ENCODE measurements at places on chromosomes 13 and 19.

GRCh38 chr19:8393871-8394250, 3.7 kb downstream of the RAB11B start:
- no peak for DNase-seq

GRCh38 chr13:50387051-50387581, 371.9 kb downstream of the KCNRG start:
- DNase-seq, result peak; percentile 49

- DNase-seq, result no peak
These were observed 645 bp downstream of the UBL3 start for GRCh38 chr13:29849731-29850212.

- peak; percentile 57 for DNase-seq
These were observed 19.0 kb downstream of the MRPS12 start for GRCh38 chr19:38949580-38950367.

DNA sequence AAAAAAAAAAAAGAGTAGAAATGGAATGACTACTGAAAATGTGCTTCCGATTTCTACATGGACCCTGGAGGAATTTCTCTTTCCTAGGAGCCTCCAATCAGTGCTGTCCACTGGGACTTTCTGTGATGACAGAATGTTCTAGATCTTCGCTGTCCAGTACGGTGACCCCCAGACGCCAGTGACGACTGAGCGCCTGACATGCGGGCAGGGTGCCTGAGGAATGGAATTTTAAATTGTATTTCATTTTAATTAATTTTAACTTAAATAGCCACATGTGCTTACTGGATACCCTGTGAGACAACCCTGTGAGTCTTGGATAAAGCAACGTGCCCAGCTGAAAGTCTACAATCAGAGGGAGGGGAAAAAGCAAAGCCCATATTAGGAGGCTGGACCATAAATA, 4.1 kb upstream of the TLE6 start:
- DNase-seq, result no peak

DNA sequence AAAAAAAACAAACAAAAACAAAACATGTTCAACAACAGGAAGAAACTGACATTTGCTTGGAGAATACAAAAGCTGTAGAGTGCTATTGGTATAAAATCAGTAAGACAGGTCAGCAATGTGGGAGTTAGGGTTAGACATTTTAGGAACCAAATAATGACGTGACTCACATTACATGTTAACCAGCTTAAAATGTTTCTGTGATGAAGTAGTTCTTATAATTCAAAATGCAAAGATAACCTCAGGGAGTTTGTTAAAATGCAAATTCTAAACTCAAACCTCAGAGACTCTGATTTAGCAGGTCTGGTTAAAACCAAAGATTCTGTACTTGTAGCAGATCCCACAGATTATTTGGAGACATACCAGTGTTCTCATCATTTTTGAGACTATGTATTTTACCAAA, 549.4 kb upstream of the SLITRK1 start:
- no peak for DNase-seq

DNA sequence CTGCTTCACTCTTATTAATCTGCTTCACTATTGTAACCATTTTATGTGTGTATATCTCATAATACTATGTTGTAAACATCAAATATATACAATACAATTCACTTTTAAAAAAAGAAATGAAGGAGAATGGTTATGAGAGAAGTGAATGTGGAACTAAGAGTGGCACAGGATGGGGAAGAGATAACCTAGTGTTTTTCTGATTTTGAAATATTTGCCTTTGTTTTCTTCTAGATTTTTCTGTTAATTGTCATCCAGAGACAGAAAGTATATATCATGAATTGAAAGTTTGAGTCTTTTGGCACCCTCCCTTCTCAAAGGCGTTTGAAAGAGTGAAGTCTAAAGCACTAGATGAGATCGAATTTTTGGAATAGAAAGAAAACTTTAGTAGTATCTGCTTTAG, 2.8 kb downstream of the DNAJC3 start:
- DNase-seq, result no peak

- DNase-seq, result no peak
These were observed 43.9 kb upstream of the TSC22D1 start for GRCh38 chr13:44620057-44620456.

DNA sequence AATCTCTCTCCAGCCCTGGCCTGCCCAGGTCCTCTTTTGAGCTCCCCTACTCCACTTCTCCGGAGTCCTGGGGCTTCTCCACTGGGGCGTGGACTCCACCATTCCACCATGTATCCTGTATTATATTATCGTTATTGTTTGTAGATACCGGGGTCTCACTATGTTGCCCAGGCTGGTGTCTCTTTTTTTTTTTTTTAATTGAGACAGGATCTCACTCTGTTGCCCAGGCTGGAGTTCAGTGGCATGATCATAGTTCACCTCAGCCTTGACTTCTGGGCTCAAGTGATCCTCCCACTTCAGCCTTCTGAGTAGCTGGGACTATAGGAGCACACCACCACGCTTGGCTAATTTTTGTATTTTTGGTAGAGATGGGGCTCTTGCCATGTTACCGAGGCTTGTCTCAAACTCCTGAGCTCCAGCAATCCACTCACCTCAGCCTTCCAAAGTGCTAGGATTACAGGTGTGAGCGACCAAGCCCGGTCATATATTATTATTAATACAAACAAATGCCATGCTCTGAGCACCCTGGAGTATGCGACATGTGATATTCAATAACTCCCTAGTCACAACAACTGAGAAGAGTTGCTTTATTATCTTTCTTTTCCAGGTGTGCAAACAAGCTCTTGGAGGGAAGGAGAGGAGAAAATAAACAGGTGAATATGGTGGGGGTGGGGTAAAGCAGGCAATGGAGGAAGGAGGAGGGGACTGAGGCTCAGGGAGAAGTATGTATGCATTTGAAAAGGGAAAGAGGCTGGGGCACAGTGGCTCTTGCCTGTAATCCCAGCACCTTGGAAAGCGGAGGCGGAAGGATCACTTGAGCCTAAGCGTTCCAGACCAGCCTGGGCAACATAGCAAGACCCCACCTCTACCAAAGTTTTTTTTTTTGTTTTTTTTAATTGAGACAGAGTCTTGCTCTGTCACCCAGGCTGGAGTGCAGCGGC, 2.8 kb upstream of the CERS4 start:
- DNase-seq, result no peak

- no peak for DNase-seq
These were observed 1276.5 kb upstream of the MIR17HG start for GRCh38 chr13:90070837-90071525.

DNA sequence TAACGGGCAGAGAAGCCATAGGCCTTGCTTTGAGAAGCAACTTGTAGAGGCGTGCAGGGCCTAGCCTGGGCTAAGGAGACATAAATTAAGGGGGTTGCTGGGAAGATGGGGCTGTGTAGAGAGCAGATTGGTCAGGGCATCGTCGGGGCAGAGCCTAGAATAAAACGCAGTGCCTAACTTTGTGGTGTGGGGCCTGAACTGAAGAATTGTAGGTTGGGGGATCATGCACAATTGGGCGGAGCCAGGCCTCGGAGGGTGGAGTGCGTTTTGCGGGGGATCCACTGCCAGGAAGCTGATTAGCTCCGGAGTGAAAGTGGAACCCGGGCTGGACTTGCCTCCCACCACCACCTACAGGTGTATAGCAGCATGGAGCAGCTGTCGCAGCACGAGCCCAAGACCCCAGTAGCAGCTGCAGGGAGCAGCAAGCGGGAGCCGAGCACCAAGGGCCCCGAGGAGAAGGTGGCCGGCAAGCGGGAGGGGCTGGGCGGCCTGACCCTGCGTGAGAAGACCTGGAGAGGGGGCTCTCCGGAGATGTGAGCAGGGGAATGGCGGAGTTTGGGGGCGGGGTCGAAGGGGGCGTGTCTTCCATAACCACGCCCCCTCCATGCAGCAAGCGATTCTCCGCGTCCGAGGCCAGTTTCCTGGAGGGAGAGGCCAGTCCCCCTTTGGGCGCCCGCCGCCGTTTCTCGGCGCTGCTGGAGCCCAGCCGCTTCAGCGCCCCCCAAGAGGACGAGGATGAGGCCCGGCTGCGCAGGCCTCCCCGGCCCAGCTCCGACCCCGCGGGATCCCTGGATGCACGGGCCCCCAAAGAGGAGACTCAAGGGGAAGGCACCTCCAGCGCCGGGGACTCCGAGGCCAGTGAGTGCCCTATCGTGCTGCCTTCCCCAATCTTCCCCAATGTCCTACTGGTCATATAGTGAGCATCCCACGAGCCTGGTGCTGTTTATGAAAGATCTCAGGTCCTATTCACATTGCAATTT, 13.8 kb downstream of the DNASE2 start:
- DNase-seq, result no peak
